ENCODE measurements at places on chromosomes 3 and 15.

- no peaks in the 10 kb centered on the region for H3K36me3 ChIP-seq
- DNase-seq: no peak
- H3K27me3 ChIP-seq: no peaks in the 10 kb centered on the region
- H3K4me3 ChIP-seq: no peak overlapping the region
These were observed 559.0 kb downstream of the PDCD6IP start for GRCh38 chr3:34357461-34357860.

DNA sequence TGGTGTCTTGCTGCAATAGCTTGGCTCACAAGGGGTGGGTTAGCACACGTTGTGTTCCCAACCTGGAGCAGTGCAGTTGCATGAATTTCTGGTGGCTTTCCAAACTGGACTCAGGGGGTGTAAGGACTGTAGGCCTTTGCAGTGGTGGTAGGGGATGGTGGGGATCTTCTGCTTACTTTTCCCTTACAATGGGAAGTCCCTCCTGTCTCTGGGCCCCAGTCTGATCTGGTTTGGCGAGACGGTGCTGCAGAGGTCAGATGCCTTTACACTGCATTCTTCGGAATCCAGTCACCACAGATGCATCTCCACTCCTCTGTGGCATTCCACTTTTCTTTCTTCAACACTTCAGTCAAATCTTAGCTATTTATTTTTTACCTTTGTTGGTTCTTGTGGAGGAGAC is 132.1 kb downstream of the DOCK3 start:
- H3K4me3 ChIP-seq: no peak overlapping the region
- no peaks in the 10 kb centered on the region for H3K27me3 ChIP-seq
- H3K27ac ChIP-seq: no peak overlapping the region
- DNase-seq: no peak
- H3K4me1 ChIP-seq: no peaks in the 10 kb centered on the region

GRCh38 chr3:107387555-107387954 is 10.3 kb downstream of the CCDC54 start:
- H3K27ac ChIP-seq: no peak overlapping the region
- no peaks in the 10 kb centered on the region for H3K36me3 ChIP-seq
- no peak overlapping the region for H3K4me3 ChIP-seq
- no peak for DNase-seq

- no peaks in the 10 kb centered on the region for H3K27me3 ChIP-seq
- no peaks in the 10 kb centered on the region for H3K36me3 ChIP-seq
- no peaks in the 10 kb centered on the region for H3K4me1 ChIP-seq
These were observed 1135.1 kb downstream of the TUSC7 start for GRCh38 chr3:117844676-117845075.

GRCh38 chr3:155038203-155038554 is 41.9 kb upstream of the MME start:
- no peak overlapping the region for H3K27ac ChIP-seq
- H3K4me1 ChIP-seq: no peaks in the 10 kb centered on the region
- H3K36me3 ChIP-seq: no peaks in the 10 kb centered on the region
- H3K4me3 ChIP-seq: no peak overlapping the region
- H3K27me3 ChIP-seq: no peaks in the 10 kb centered on the region

GRCh38 chr3:153973722-153974265 is 147.4 kb upstream of the ARHGEF26 start:
- H3K4me1 ChIP-seq: no peaks in the 10 kb centered on the region
- H3K36me3 ChIP-seq: no peaks in the 10 kb centered on the region
- no peak overlapping the region for H3K27ac ChIP-seq
- H3K27me3 ChIP-seq: no peaks in the 10 kb centered on the region
- H3K4me3 ChIP-seq: no peak overlapping the region

Measured in thymus (tissue), 14 donors.